CD8-positive, alpha-beta memory T cell (primary cell): ENCODE measurements at places on chromosomes 16 and 17.
A peak's percentile ranks its signal among the peaks of the same experiment; 100 is the strongest.

DNA sequence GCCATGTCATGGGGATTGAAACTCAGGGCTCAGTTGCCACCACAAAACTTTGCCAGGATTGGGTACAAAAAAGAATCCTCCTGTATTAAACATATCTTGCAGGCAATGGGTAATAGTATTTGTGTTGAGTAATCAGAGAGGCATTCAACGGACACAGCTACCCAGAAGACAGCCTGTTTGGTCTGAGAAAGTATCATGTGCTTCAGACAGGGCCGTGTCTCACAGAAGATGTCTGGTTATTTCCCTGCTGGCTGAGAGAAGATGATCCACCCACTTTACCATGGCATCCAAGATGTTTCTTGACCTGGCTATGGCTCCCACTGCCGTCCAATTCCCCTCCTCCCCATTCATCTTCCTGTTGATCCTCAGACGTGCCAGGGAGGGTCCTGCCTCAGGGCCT lies 304.3 kb upstream of the XYLT1 start:
- H3K36me3 ChIP-seq: no peaks in the 10 kb centered on the region
- no peaks in the 10 kb centered on the region for H3K4me1 ChIP-seq
- H3K27ac ChIP-seq: no peak overlapping the region
- H3K27me3 ChIP-seq: no peaks in the 10 kb centered on the region
- DNase-seq: no peak

- no peaks in the 10 kb centered on the region for H3K27me3 ChIP-seq
- H3K36me3 ChIP-seq: no peaks in the 10 kb centered on the region
- H3K4me3 ChIP-seq: no peak overlapping the region
- H3K4me1 ChIP-seq: no peaks in the 10 kb centered on the region
- H3K27ac ChIP-seq: no peak overlapping the region
These were observed 107.3 kb upstream of the MAF start for GRCh38 chr16:79707876-79708275.

DNA sequence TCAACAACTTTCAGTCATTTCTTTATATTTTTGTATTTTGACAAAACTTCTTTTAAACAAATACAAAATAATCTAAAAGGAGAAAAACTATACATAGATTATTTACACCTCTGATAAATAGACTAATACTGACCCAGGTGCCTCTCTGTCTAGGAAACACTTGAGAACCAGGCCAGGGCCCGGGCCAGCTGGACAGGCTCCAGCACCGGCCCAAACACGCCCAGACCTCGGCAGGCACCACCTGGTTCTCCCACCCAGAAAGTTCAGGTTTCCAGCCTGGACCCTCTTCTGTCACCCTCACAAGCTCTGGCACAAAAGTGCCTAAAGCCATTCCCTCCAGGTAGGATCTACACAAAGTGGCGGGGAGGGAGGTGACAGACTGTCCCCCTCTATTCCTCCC lies 97.0 kb upstream of the DNAH17 start:
- H3K27ac ChIP-seq: no peak overlapping the region
- peaks cover 57% of the 10 kb centered on the region for H3K36me3 ChIP-seq
- no peaks in the 10 kb centered on the region for H3K4me1 ChIP-seq
- H3K4me3 ChIP-seq: no peak overlapping the region

DNA sequence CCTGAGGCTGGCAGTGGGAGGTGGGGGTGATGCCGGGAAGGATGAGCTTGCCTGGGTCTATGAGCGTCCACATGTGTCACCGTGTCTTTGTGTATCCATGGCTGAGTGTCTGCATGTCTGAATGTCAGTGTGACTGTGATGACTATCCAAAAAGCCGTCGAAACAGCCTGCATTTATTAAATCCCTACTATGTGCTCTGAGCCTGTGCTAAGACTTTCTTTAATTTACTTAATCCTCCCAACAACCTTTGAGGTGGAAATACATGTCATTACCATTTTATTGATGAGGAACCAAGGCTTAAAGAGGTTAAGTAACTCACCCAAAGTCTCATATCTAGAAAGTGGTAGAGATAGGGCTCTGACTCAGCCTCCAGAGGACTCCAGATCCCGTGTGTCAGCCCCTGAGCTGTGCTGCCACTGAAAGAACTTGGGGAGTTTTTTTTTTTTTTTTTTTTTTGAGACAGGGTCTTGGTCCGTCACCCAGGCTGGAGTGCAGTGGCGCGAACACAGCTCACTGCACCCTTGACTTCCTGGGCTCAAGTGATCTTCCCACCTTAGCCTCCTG lies 20.0 kb downstream of the ARHGAP23 start:
- H3K27ac ChIP-seq: no peak overlapping the region
- peaks cover 4% of the 10 kb centered on the region for H3K4me1 ChIP-seq
- H3K4me3 ChIP-seq: no peak overlapping the region

GRCh38 chr17:1110862-1111598 lies 68.8 kb downstream of the ABR start:
- H3K27ac ChIP-seq: no peak overlapping the region
- DNase-seq: no peak
- peaks cover 34% of the 10 kb centered on the region for H3K4me1 ChIP-seq
- H3K4me3 ChIP-seq: no peak overlapping the region
- no peaks in the 10 kb centered on the region for H3K36me3 ChIP-seq
- H3K27me3 ChIP-seq: no peaks in the 10 kb centered on the region

DNA sequence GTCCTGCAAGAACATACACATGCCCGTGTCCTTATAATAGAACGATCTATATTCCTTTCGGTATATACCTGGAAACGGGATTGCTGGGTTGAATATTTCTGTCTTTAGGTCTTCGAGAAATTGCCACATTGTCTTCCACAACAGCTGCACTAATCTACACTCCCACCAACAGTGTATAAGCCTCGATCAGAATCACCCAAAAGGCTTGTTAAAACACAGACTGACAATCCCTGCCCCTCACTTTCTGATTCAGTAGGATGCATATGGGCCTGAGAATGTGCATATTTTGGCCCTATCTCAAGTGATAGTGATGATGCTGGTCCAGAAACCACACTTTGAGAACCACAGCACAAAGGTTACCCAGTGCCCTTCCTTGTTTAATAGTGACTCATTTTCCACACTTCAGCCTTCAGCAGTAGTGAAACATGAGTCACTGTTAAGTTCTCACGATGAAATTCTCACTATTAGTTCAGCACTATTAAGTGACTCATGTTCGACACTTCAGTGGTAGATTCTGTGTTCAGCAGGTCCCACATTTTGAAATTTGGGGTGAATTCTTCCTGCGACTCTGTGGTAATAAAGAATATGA lies 215.6 kb downstream of the GRIN2A start:
- H3K36me3 ChIP-seq: no peaks in the 10 kb centered on the region
- H3K4me1 ChIP-seq: no peaks in the 10 kb centered on the region
- no peak overlapping the region for H3K27ac ChIP-seq
- DNase-seq: no peak
- no peak overlapping the region for H3K4me3 ChIP-seq
- no peaks in the 10 kb centered on the region for H3K27me3 ChIP-seq

DNA sequence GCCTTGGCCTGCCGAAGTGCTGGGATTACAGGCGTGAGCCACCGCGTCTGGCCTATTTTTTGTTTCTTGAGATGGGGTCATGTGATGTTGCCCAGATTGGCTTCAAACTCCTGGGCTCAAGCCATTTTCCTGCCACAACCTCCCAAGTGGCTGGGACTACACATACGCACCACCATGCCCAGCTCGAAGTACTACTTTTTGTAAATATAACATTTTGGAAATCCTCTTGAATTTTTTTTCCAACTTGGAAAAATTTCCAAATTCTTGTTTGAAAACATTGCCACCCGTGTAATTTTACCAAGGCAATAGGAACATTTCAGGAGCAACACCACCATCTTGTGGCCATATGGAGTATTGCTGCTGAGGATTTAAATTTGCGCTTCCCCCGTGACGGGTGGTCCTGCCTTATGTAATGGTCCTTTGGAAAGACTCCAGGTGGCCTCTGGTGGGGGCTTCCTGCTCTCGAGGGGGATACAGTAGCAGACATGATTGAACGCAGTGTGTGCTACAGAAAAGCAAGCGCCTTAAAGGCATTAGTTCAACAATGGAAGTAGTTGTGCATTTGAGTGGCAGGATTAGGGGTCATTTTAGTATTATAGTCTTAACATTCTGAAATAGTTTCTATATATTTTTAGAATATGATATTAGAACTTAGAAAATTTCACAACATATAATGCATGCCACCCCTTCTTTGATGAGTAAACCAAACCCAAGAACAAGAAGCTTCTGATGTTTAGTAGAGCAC lies 8.0 kb downstream of the FLYWCH1 start:
- no peak overlapping the region for H3K4me3 ChIP-seq
- H3K27ac ChIP-seq: no peak overlapping the region
- H3K27me3 ChIP-seq: no peaks in the 10 kb centered on the region
- DNase-seq: peak; percentile 75

GRCh38 chr17:60077226-60077625 lies 1.5 kb downstream of the HEATR6 start:
- no peaks in the 10 kb centered on the region for H3K27me3 ChIP-seq
- H3K36me3 ChIP-seq: peaks cover 19% of the 10 kb centered on the region
- no peak for DNase-seq
- H3K27ac ChIP-seq: peak overlapping the region; percentile 65
- H3K4me3 ChIP-seq: no peak overlapping the region
- peaks cover 21% of the 10 kb centered on the region for H3K4me1 ChIP-seq

GRCh38 chr16:78317564-78318240 lies 218.2 kb downstream of the WWOX start:
- H3K27me3 ChIP-seq: no peaks in the 10 kb centered on the region
- H3K36me3 ChIP-seq: no peaks in the 10 kb centered on the region
- H3K4me3 ChIP-seq: no peak overlapping the region
- H3K4me1 ChIP-seq: no peaks in the 10 kb centered on the region

- DNase-seq: no peak
- no peak overlapping the region for H3K4me3 ChIP-seq
- H3K4me1 ChIP-seq: peaks cover 16% of the 10 kb centered on the region
- no peaks in the 10 kb centered on the region for H3K27me3 ChIP-seq
These were observed 37.5 kb downstream of the SPECC1 start for GRCh38 chr17:20046629-20047028.

- no peak for DNase-seq
- no peaks in the 10 kb centered on the region for H3K36me3 ChIP-seq
- H3K27ac ChIP-seq: no peak overlapping the region
- H3K4me1 ChIP-seq: peaks cover 24% of the 10 kb centered on the region
These were observed 3.7 kb upstream of the HCRT start for GRCh38 chr17:42188749-42189650.

DNA sequence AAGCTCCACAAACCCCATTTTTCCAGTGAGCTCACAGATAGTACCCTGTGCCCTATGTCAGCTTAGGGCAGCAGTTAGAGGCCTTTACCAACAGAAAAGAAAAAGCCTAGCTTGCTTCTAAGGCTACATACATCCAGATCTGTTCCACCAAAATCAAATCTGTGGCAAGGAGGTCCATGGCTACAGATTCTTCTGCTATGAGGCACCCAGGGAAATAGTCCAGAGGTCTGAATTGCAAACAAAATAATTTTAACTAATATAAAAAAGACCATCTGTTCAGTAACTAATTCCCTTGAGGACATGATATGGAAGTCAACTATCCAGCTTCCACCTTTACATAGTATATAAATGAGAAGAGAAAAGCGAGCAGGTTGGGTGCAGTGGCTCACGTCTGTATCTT lies 129.3 kb downstream of the PARN start:
- no peak overlapping the region for H3K4me3 ChIP-seq
- no peaks in the 10 kb centered on the region for H3K4me1 ChIP-seq
- H3K36me3 ChIP-seq: no peaks in the 10 kb centered on the region
- H3K27ac ChIP-seq: no peak overlapping the region

GRCh38 chr16:11386791-11387546 lies 41.7 kb downstream of the RMI2 start:
- no peak for DNase-seq
- no peaks in the 10 kb centered on the region for H3K36me3 ChIP-seq
- no peaks in the 10 kb centered on the region for H3K27me3 ChIP-seq

GRCh38 chr16:82040296-82040695 lies 5.2 kb downstream of the HSD17B2 start:
- DNase-seq: no peak
- no peak overlapping the region for H3K4me3 ChIP-seq
- H3K4me1 ChIP-seq: no peaks in the 10 kb centered on the region
- H3K36me3 ChIP-seq: no peaks in the 10 kb centered on the region
- no peak overlapping the region for H3K27ac ChIP-seq
- H3K27me3 ChIP-seq: no peaks in the 10 kb centered on the region
